Suprapubic skin (tissue), 4 donors: ENCODE measurements at places on chromosomes 2 and 18.

DNA sequence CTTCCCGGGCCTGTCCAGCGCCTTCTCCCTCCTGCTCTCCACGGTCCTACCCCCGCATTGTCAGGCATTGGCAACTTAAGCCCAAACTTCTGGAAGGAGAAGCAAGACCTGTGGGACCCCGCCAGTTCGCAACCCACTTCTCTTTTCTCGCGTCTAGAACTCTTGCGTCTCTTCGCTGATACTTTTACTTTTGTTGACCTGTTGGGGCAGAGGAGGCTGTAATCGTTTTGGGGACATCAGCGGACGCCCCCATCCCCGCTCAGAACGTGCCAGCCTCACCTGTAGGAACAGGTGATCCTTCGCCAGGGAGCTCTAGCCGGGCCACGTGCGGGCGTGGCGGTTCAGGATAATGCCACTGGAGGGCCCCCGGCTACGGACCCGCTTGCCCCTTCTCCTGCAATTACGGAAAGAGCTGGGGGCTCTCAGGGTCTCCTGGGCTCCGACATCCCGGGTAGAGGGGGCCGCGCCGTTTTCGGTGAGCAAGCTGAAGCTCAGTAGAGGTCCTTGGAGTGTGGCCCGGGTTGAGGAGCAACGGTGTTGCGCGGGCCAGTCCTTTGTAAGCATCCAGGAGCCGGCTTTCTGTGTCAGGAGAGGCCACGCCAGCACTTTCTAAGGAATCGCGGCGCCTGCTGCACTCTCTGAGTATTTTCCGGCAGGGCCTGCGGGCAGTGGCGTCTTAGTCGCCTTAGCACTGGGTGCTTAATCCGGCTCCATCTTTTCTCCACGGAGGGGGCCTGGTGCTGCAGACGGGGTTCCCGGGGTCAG is 1.6 kb downstream of the MTCL1 start:
- DNase-seq: peak; percentile 70

- no peak for DNase-seq
Observed at GRCh38 chr2:65017335-65017734, 28.1 kb downstream of the SLC1A4 start.

GRCh38 chr2:120237491-120237902 is 14.3 kb upstream of the TMEM185B start:
- peak; percentile 56 for DNase-seq

- DNase-seq: no peak
Observed at GRCh38 chr2:77398970-77399600, 123.1 kb downstream of the LRRTM4 start.

DNA sequence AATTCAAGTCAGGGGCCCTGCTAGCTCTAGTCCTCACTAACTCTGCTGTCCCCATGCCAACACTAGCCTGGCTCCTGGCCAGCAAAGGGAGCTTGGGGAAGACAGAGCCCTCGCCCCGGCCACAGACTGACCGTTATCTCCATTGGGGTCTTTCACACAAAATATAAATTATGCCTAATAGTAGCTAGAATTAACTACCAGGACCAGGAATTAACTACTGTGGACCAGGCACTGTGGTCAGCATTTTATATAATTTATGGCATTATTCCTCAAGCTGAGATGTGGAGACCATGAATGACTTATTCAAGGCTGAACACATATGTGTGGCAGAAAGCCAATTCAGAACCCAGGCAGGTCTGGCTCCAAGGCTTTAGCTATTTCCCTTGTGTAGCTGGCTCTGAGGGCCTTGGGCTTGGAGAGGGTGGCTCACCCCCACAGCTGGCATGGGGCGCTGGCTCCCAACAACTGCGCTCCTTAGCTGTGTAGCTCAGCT is 49.2 kb downstream of the CELF4 start:
- DNase-seq: no peak

GRCh38 chr2:196551014-196551413 is 88.5 kb upstream of the CCDC150 start:
- no peak for DNase-seq

GRCh38 chr2:209314653-209315052 is 109.2 kb upstream of the MAP2 start:
- DNase-seq: no peak

GRCh38 chr2:207933396-207934065 is 91.8 kb downstream of the PLEKHM3 start:
- DNase-seq: no peak

- no peak for DNase-seq
Observed at GRCh38 chr18:38923126-38923525, 1357.5 kb upstream of the CELF4 start.

DNA sequence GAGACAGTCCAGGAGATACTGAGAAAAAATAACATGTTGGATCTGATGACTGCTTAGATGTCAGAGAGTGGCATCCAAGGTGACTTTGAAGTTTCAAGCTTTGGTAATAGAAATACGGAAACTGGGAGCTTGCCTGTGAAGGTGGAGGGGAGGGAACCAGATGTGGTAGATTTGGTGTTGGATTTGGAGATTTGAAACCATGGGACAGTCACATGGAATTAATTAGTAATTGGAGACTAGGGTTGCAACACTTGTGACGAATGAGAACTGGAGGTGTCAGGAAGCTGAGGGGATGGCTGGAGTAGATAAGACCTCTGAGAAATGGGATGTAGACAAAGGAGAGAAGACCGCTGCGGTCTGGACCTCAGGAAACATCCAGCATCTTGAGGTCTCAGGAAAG is 46.7 kb downstream of the RPL37A start:
- no peak for DNase-seq
